CD4-positive, alpha-beta T cell treated with Interleukin-2 at 100 ng/mL for 4 hours (primary cell): ENCODE measurements at places on chromosomes 1 and 21.

- no peak for DNase-seq
Measured at GRCh38 chr1:6151291-6151822, 28.8 kb downstream of the CHD5 start.

DNA sequence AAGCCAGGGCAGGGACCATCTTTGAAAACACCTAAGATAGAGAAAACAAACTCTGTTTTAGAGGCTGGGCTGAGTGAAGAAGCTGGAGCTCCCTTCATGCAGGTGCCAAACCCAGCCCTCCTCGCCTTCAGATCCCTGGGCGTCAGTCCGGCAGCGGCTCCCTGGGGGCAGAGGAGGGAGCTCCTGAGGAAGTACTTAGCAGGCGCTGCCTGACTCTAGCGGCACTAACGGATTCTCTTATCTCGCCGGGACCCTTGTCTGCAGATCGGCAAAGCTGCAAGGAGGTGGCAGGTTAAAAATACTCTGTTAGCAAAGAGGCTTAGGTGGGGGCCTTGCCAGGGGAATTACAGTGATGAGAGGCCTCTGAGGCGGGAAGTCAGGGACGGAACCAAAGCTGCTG is 79.6 kb downstream of the PLXNA2 start:
- no peak for DNase-seq

- no peak for DNase-seq
Measured at GRCh38 chr1:6419397-6419803, 319 bp downstream of the HES2 start.

- peak; percentile 48 for DNase-seq
Measured at GRCh38 chr21:43921979-43922945, 57.2 kb downstream of the AGPAT3 start.

DNA sequence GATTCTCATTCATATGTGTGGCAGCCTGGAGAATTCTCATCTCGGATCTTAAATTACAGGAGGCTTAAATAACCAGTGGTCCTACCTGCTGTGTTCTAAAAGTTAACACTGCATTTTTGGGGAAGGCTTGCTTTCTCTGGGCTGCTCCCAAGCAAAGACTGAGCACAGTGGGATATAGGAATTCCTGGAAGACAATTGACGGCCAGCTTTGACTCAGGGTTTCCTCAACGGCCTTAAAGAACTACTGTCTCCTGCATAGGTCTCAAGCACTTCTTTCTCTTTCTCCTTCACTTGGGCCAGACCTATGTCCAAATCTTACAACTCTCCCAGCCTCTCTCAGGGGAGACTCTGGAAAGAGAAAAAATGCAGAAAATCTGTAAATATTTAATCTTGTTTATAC is 1.0 kb upstream of the KRTAP13-3 start:
- no peak for DNase-seq
